ENCODE measurements at places on chromosomes 12 and 14.
A peak's percentile ranks its signal among the peaks of the same experiment; 100 is the strongest.

GRCh38 chr12:9811621-9812020 lies 15.7 kb upstream of the KLRF1 start:
- DNase-seq: no peak

GRCh38 chr12:91577586-91578539 lies 395.2 kb upstream of the DCN start:
- peak; percentile 64 for DNase-seq

- no peak for DNase-seq
Observed at GRCh38 chr12:45220363-45220931, 4.6 kb downstream of the ANO6 start.

- DNase-seq: peak; percentile 23
Observed at GRCh38 chr12:13444076-13444475, 247.6 kb downstream of the EMP1 start.
